KG1 (cell line): ENCODE measurements at places on chromosomes 4 and X.

DNA sequence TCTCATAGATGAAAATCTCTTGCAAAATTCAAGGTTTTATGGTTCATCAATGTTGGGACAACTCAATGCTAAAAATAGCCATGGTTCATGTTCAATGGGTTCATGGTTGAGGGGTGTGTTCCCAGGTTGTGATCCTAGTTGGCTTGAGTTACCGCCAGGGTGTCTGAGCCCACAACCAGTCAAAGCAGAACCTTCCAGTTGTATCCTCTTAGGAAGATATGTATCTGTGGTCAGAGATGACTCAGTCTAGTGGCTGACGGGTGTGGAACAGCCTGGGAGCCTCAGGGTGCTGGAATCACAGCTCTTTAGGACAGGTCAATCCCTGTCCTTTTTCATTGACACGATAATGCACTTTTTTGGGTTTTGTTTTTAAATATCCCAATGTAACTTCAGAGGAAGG is 192.3 kb upstream of the NR3C2 start:
- DNase-seq, result no peak

GRCh38 chr4:186169333-186169944 is 21.9 kb upstream of the CYP4V2 start:
- DNase-seq, result no peak

- no peak for DNase-seq
Measured at GRCh38 chr4:2846172-2846571, 2.5 kb downstream of the ADD1 start.

GRCh38 chr4:110020646-110021443 is 108.2 kb downstream of the EGF start:
- DNase-seq, result no peak

GRCh38 chrX:109374262-109374960 is 107.5 kb downstream of the GUCY2F start:
- DNase-seq, result no peak

- DNase-seq, result no peak
Measured at GRCh38 chr4:10741961-10742699, 57.6 kb upstream of the CLNK start.

DNA sequence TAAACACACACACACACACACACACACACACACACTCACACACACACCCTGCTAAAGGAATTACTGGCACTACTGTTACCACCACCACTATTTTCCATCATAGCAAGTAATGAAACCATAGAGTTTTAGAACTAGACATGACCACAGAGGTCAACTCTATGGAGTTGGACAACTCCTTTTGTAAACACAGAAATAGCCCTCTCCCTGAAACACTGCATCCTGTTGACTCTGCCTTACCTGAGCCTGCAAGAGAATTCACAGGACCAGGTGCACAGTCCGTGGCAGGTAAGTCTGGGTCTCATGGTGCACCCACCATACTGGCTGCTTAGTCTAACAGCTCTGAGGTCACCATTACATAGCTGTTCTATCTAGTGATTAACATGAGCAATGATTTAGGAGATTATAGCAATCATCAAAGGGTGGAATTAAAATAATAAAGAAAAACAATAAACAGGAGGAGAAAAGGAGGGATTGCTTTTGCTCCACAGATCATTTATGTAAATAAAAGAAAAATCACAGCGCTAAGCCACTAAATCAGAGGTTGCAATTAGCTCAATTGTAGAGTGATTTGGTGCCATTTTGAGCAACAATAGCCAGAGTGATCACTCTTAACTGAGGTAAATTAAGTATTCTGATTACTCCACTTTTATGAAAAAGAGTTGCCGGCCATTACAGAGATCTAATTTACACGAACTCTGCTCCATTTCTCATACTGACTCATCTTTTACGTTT is 340.0 kb upstream of the RASGEF1B start:
- no peak for DNase-seq

GRCh38 chr4:88177983-88178625 is 19.7 kb upstream of the ABCG2 start:
- no peak for DNase-seq

- DNase-seq, result no peak
Measured at GRCh38 chr4:138677748-138678147, 337.8 kb upstream of the NOCT start.

DNA sequence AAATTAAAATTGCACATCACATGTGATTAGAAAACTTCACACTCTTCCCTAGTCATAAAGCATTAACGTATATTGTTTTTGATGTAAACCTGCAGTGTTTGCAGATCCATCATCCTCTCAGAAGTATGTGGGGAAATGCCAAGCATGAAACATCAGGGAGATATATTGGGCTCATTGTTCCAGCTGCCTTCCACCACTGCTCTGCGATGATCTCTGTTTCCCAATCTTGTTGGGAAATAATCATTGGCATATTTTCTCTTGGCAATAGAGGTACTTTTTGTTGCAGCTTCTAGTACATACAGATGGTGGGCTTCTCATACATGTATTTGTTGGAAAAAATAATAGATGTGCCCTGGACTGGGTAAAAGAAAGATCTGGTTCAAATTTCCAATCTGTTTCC is 466.3 kb upstream of the HS3ST1 start:
- DNase-seq, result no peak

GRCh38 chrX:19805046-19805690 is 82.2 kb downstream of the SH3KBP1 start:
- no peak for DNase-seq

DNA sequence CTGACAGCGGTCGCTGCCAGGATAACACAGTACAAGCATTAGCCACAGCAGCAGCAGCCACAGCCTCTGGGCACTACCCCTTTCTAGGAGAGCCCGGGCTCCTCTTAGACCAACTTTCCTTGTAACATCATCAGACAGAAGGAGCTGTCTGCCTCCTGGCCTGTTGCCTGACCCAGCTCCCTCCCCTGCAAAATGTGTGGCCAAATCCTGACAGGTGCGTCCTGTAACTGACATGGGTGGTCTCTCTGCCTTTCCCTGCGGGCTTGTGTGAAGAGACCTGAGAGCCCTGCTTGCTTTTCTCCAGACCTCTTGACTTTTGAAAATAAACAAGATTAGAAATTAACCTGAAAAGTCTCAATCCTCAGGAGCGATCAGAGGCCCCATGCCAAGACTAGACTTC is 824.9 kb downstream of the RAPGEF2 start:
- no peak for DNase-seq

GRCh38 chrX:109614951-109615350 is 10.0 kb downstream of the KCNE5 start:
- DNase-seq, result no peak

DNA sequence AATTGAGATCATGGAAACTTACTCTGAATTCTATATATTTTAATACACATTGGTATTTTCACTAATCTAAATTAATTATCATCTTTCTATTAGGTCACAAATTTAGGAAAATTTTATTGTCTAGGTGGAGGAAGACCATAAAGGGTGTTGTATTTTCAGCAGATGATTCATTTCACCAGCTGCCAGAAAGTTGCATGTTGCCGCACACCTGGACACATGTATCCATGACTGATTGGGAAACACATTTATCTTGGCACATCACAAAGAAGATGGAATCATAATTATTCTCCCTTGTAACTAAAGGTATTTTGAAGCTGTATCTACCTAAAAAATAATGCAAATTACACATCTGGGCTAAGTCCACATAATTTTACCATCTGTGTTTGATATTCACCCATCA is 33.1 kb downstream of the SLC7A11 start:
- no peak for DNase-seq

- DNase-seq, result no peak
Measured at GRCh38 chr4:30839583-30840520, 119.7 kb downstream of the PCDH7 start.

DNA sequence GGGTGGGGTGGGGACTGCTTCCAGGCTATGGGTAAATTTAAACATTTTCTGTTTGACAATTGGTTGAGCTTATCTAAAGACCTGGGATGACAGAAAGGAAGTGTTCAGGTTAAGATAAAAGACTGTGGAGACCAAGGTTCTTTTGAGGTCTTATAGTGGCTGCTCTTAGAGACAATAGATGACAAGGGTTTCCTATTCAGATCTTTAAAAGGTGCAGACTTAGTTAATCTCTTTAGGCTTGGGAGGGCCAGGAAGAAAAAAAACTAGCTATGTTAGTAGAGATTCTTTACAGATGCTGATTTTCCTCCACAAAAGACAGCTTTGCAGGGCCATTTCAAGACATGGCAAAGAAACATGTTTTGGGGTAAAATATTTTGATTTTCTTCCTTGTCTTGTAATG is 972.5 kb downstream of the CCSER1 start:
- no peak for DNase-seq

- no peak for DNase-seq
Measured at GRCh38 chr4:7999279-7999678, 59.6 kb upstream of the AFAP1 start.

GRCh38 chr4:106746451-106746850 is 289.7 kb downstream of the DKK2 start:
- DNase-seq, result no peak

- DNase-seq, result no peak
Measured at GRCh38 chr4:81031796-81032551, 1.5 kb downstream of the BMP3 start.

DNA sequence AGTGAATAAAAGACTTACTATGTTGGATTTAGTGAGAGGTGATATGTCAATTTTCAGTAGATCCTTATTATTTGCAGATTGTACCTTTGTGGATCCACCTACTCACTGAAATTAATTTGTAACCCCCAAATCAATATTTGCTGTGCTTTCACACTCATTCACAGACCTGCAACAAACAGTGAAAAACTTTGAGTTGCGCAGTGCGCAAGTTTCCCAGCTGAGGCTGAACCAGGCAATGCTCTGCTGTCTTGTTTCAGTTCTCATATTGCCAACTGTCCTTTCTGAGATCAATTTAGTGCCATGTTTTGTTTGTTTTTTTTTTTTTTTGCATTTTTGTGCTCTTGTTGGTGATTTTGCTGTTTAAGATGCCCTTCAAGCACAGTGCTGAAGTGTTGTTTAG is 40.8 kb upstream of the LEF1 start:
- DNase-seq, result no peak

DNA sequence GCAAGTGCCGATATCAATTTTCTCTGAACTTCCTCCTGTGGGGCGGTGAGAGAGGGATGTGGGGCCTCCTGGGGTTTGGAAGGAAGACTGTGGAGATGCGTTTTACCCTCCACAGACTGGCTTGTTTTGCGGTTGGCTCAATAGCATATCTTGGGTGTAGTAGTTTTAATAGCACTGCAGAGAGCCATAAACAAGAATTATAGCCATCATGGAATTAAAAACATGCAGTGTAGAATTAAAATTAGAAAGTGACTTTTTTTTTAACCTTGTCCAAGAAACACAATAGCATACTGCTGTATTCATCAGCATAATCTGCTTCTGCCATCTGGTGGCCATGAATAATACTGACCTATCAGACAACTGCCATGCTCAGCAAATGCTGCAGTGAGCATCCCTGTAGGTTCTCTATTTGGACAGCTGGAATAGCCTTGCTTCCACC is 47.3 kb upstream of the SCML1 start:
- DNase-seq, result peak; percentile 36

- no peak for DNase-seq
Measured at GRCh38 chr4:163550869-163551267, 56.4 kb downstream of the TMA16 start.

GRCh38 chrX:40418813-40419195 is 162.0 kb upstream of the ATP6AP2 start:
- peak; percentile 3 for DNase-seq

GRCh38 chrX:119895843-119896326 is at the start of gene AKAP14:
Gene AKAP14, plus strand, starts transcription at chrX:119895893. Its CDS starts 7,331 bp downstream, at chrX:119903224.
- DNase-seq, result no peak

- DNase-seq, result no peak
Measured at GRCh38 chr4:79763486-79764075, 309.4 kb downstream of the ANTXR2 start.

DNA sequence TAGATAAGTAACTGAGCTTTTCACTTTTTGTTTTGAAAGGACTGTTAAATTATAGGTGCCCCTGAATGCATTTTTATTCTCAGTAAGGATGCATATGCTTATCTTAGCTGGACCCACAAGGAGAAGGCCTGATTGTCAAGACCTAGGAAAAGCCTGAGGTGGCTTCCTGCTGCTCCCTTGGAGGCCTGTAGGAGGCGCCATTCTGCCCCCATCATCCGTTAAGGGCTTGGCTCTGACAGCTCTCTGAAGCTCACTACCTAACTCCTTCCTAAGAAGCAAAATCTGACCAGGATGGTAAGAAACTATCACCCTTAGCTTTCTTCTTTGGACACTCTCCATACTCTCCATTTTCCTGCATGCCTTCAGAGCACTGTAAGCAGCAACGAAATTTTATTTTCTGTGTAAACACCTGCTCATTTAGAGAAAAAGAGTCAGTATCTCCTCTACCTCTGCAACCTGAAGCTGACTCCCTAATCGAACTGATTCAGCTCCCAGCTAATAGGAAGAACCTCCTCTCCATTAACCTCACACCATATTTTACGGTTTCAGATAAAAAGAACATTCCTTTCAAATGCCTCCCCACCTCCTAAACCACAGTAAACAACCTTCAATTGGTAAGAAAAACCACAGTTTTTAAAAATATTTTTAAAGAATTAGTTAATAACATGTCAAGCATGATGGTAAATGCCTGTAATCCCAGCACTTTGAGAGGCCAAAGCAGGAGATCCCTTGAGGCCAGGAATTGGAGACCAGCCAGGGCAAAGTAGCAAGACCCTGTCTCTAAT is 73.4 kb upstream of the EDNRA start:
- no peak for DNase-seq

DNA sequence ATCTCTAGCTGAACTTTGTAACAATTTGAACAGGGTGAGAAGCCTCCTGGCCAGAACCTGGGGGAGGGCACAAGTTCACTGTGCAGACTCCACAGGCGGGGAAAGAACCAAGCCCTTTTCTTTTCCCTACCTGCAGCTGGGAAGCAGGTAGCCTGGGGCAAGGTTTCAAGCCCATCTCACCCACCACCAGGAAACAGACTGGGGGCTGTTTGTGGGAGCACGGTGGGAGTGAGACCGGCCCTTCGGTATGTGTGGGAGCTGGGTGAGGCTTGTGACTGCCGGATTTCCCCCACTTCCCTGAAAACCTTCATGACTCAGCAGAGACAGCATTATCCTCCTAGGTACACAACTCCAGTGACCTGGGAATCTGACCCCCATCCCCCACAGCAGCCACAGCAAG is 211.7 kb downstream of the ZNF674 start:
- DNase-seq, result no peak

GRCh38 chr4:19348746-19349145 is 903.0 kb upstream of the SLIT2 start:
- no peak for DNase-seq

DNA sequence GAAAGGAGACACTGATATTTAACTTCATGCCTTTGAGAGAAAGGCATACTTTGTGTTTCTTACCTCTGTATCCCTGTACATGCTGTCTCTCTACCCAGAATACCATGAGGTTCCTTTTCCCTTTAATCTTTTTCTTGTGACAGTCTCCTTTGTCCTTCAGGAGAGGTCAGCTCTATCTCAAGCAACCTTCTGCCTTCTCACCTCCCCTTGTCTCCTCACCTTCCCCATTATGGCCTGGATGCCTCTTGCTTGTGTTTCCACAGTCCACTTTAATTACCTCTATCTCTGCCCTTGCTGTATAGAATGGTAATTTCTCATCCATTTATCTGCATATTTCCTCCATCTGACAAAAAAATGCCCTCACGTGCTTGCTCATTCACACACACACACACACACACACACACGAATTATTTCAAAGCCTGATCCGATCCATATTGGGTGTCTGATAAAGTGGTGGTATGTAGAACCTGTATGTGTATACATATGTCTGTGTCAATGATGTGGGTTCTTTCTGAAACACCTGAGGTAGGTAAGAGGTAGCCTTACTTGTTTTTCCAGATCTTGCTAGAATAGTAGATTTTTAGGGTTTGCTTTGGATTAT is 28.5 kb downstream of the MSN start:
- no peak for DNase-seq
